ENCODE measurements at places on chromosomes 5 and 9.
A peak's percentile ranks its signal among the peaks of the same experiment; 100 is the strongest.

DNA sequence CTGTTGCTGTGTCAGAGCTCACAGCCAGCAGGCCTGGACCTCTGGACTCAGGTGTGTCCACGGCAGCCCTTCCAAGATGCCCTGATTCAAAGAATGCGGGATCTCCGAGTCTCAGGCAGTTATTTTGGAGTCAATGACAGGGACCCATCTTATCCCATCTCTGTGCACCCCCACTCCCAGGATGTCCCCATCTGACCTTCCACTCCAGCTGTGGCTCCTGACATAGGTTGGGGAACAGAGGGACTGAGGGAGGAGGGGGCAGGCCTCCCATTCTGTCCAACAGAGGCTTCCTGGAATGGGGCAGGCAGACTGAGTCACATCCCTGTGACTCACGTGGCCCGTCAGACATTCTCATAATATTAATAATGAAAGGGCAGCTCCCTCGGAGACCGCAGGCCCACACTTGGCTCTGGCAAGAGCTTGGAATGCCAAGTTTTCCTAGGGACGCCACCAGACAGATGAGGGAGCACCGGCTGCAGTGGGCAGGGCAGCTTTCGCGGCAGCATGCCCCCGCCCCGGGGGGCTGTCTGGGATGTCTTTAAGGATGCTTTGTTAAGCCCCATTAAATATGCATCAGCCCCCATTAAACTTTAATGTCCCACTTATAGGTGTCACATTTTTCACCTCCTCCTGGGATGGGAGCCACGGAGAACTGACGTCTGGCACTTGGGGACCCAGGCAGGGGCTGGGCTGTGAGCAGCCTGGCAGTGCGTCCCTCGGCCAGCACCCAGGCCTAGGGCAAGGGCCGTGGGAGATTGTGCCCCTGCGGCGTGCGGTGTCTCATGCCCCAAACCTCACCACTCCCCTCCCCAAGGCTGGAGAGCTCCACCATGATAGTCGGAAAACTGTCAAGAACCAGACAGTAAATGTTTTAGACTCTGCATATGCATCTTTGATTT, 23.6 kb upstream of the FIBCD1 start:
- no peak for DNase-seq

DNA sequence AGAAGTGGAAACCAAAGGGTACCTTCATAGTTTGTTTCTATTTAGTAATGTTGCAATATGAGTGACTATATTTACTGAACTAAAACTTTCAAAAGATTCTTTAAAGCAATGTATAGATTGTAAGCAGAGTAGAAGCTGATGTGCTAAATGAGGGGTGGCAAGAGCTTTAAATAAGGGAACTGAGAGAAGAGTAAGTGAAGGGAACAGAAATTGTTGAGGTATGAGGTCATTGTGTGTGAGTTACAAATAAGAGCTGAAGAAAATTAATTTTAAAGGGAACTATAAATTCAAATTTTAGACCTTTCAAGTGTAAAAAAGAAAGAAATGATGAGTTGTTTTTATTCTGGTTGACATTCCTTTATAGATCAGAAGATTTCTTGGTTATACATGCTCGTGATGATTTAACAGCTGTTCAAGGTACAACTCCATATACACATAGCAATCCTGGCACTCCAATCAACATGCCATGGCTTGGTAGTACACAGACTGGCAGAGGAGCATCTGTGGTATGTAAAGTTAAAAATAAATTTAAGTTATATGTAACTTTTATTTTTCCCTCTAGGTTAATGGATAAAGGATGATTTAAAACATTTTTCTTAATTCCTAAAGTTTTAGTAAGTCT, 135.1 kb upstream of the TNFAIP8 start:
- no peak for DNase-seq

DNA sequence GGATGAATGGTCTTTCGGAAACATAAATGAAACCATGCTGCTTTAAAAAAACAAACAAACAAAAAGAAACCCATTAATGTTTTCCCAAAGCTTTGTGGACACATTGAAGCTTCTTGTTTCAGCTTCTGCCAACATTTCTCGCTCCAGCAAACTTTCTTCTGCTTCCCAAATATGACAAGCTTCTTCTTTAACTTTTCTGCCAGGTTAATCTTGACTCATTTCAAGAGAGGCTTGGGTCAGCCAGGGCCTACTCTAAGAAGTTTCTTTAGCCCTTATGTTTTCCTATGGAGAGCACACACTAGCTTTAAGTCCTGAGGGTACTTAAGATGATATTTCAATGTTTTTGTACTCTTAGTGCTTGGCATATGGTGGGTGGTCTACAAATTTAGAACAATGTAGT, 6.1 kb downstream of the ANXA1 start:
- DNase-seq = no peak

DNA sequence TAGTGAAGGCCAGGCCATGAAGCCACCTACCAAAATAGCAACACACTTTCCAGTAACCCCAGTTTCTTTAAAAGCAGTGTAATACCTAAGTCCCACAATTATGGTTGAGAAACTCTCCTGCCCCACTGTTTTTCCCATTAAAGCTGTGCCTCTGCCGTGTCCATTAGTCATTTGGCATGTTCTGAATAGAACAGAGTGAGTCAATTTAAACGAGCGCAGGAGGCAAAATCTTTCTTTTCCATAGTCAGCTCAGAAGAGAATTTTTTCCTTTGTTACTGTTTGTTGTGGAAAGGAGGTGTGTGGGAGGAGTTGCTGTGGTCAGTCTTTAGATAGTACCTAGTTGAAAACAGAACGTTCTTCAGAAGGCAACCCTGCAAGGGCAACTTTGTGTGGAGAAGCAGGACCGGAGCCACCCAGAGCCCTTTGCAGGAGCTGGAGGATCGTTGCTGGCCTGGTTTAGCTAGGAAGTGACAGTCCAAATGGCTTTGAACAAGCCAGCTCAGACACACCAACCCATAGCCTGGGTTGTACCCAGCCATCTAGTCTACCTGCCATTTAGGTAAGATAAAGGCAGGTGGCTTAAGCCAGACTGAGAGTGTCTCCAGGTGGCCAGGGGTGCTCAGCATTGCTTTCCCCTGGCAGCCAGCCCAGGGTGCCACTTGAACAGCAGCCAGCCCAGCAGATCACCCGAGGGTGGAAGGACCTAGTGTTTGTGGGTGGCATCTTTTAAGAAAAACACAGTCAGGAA, 30.4 kb downstream of the GADD45G start:
- peak; percentile 95 for DNase-seq

DNA sequence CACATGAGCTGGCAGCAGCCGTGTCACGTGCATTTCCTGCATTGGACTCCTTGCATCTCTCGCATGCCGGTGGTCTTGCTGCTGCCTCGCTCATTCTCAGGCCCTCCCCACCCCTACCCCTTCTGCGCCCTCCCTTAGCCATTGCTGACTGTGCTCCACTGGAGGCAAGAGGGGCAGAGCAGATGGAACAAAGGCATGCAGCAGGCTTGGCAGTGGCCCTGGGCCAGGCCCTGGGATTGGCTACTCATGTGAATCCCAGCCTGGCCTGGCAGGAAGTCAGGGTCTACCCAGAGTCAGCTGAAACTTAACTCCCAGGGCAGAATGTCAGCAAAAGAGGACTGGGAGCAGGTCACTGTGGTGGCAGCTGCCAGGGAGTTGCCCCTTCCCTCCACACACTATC, 62.3 kb downstream of the TSTD2 start:
- DNase-seq = peak; percentile 16

GRCh38 chr9:37390759-37391158, 31.7 kb upstream of the GRHPR start:
- no peak for DNase-seq

DNA sequence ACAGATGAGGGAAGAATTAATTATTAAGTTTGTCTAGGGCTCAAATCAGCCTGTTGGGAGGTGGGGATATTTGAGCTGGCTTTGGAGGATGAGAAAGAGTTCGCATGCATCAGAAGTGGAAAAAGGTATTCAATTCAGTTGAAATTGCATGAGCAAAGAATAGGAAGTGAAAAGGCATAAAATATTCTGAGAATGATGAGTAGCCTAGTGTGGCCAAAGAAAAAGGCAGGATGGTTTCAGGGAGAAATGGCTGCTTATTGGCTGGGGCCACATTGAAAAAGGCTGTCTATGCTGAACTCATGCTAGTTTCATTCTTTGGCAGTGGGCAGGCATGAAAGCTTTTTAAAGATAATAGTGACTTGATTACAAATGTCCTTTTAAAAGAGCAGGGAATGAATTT, 235.4 kb upstream of the RIOK2 start:
- no peak for DNase-seq

DNA sequence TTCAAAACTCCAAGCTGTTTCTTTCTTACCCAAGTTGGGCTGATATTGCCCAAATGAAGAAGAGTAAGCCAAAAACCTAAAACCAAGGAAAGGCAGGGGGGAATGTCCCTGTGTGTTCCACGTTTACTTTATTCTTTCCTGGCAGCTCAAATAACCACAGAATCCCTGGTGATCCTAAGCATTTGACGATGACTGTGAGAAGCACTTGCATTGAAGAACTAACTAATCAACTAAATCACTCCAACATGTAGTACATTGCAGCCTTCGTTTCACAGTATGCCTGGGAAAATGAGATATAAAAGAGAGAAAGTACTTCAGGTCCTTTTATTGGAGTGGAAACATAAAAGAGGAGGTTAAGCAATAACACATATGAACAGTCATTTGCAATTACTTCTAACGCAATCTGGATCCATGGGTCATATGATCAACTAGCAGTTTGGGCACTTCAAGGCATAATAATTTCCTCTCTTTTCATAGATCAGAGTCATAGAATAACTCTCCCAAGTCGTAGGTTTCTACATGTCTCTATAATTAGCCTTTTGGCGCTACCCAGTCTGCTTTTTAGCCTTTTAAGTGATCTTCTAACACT, 338.4 kb downstream of the TMEM167A start:
- DNase-seq = no peak

- DNase-seq = no peak
Measured at GRCh38 chr9:102124465-102124864, 386.0 kb upstream of the GRIN3A start.

DNA sequence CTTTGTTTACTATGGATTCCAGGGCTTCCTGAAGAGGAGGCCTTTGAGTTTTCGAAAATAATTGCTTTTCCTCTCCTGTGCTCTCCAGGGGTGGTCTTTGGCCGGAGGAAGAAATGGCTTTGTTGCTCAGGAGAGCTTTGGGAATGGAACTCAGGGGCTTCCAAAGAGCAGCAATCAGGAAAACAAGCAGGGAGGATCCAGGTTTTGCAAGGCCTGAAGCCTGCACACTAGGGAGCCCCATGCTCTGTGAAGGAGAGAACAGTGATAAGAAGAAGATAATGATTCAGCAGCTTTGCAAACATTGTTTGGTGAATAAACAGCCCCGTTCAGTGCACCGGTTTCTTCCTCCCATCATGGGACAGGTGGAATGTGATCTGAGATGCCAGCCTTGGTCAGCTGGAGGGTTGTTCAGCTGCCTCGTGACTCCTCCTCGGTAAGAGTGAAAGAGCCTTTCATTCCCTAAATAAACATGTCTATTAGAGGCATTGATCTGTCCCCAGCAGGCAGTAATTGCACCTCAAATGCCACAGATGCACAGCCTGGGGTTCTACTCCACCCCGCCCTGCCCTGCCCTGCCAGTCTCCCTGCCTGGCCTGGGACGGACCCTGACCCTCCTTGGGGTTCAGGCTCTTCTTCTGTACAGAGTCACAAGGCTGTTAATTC, 11.5 kb upstream of the ALDH1B1 start:
- peak; percentile 39 for DNase-seq

DNA sequence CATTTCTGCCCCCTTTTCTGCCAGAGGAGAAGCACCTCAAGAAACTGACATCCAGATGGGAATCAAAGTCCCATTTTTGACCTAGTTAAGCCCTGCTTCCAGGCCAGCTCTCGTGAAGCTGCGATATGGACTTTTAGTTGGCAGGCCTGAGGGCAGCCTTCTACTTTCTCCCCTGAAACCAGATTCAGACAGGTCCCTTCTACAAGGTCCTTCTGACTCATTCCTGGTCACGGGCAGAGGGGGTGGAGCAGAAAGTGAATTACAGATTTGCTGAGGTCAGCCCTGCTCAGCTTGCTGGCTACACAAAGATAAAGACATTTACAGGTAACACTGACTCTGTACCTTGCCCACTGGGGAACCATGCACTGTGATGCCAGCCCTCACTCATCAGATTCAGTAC, 52.8 kb upstream of the TUT7 start:
- no peak for DNase-seq

DNA sequence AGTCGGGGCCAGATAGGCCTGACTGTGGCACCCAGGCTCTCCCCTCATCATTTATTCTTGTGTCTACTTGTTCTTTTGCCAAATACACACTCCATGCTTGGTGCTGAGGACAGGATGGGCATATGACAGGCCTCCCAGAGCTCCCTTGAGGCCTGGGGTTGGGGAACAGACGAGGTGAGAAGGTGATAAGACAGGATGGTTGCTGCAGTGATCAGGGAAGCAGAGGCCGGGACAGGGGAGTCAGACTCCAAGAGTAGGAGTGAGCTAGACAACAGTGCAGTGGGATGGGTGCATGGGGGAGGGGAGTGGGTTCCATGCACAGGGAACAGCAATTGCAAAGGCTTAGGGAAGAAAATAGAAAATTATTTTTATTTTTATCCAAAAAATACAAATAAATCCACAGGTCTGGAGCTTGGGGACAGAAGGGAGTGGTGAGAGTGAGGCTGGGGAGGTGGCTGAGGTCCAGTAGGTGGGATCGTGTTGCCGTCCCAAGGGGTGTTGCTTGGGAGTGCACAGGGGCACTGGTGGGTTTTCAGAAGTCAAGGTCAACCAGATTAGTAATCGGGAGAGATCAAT, 3.4 kb upstream of the AMBP start:
- no peak for DNase-seq

- no peak for DNase-seq
Measured at GRCh38 chr5:137365126-137365865, 133.8 kb downstream of the SPOCK1 start.

DNA sequence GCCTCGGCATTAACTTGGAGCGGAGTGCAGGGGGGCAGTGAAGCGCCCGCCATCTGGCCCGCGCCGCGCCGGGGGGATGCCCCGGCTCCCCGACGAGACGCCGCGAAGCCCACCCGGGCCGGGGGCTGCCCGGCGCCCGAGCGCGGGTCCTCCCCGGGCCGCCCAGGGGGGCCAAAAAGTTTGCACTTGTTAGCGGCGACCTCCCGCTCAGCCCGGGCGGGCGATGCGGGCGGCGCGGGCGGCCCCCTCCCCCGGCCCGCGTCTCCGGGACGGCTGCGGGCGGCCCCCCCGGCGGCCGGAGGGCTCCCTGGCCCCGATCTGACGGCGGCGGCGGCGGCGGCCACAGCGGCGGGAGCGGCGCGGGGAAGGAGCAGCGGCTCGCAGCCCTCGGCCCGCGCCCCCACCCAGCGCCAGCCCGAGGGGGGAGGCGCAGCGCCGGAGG, at the start of gene NTNG2:
Gene NTNG2, plus strand, starts transcription at position 316 of the 442 bp plus-strand sequence. CDS start 4,774 bp downstream, outside the sequence.
- DNase-seq = no peak

- DNase-seq = no peak
Measured at GRCh38 chr5:144267961-144268513, 97.4 kb downstream of the KCTD16 start.

GRCh38 chr9:37801287-37801850, 772 bp downstream of the DCAF10 start:
- DNase-seq = peak; percentile 12
